ENCODE measurements at places on chromosomes 3 and 15. TPM values are rescaled to one million over a fixed set of nuclear protein-coding genes. Genes with fewer than 3 reads are reported as not detected.

RETNLB gene
- not detected for total RNA-seq

LRTM1 gene
- not detected for total RNA-seq

EDC3 gene
- total RNA-seq, result 6.8 TPM

KCNAB1 gene
- total RNA-seq, result 0.90 TPM

KAT2B gene
- 33.6 TPM for total RNA-seq

ITIH3 gene
- not detected for total RNA-seq

TNNC1 gene
- total RNA-seq, result 0.24 TPM

TMCO5A gene
- not detected for total RNA-seq

SCN11A gene
- total RNA-seq, result not detected

TRPC1 gene
- 10.4 TPM for total RNA-seq

HGD gene
- not detected for total RNA-seq

GRCh38 chr15:20341901-20342600, 199.5 kb downstream of the GOLGA6L6 start:
- no peak for DNase-seq

GRCh38 chr3:166864473-166865467, 515.3 kb downstream of the ZBBX start:
- DNase-seq, result no peak

- DNase-seq, result peak; percentile 8
These were observed 42.0 kb downstream of the RORA start for GRCh38 chr15:61186905-61187741.

- DNase-seq, result no peak
These were observed 74.3 kb downstream of the DCUN1D1 start for GRCh38 chr3:182906036-182906435.

DNA sequence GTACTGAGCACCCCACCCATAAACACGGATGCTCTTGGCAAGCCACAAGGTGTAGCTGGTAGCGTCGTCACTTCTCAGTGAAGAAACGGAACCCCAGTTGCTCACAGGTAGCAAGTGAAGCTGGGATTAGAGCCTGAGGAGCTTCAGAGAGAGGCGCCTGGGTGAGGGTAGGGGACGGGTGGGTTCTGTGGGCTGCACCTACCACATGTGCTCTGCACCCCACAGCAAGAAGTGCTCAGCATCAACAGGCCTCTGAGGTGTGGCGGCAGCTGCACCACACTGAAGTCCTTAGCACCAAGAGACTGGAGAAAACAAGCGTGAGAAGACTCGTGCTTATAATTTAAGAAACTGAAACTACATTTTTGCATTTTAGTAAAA, 9.8 kb downstream of the MAP6D1 start:
- no peak for DNase-seq

GRCh38 chr15:38171973-38172372, 80.7 kb upstream of the SPRED1 start:
- DNase-seq, result no peak

DNA sequence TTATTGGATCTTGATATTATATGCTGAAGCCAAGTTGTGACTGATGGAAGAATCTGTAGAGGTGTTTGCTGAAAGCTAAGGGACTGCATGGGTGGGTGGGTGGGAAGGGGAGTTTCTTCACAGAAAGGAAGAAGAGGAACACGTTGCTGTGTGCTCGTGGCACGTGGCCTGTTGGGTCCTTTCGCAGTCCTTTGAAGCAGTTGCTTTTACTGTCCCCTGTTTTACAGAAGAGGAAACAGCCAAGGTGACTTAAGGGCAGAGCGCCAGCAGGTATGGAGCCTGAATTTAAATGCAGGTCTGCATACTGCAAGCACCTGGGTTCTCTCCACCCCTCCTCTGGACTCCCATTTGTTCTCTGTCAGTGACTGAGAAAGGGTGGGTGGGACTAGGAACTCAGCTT, 59.4 kb upstream of the PRR23C start:
- no peak for DNase-seq

GRCh38 chr3:141368062-141368924, at the start of gene ZBTB38:
Gene ZBTB38, plus strand, starts transcription at chr3:141368504. Its CDS starts 73,885 bp downstream, at chr3:141442389.
- peak; percentile 94 for DNase-seq

DNA sequence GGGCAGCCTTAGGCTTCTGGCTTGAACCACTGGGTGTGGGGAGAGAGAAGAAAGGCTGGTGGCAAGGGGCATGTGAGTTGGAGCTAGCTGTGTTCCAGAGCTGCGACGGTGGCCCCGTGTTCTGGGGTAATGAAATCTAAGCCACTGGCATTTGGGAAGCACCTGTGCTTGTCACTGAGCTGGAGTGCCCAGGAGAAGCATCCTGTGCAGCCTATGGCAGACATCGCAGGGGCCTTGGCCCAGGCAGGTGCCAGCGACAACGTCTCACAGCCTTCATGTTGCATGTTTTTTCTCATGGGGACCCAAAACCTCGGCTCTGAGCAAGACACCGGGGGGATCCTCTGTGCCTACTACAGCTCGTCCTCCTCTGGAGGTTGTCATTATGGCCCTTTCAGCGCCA, 91.1 kb upstream of the PLXNA1 start:
- no peak for DNase-seq

- DNase-seq, result no peak
These were observed 14.6 kb downstream of the NUDT16 start for GRCh38 chr3:131396170-131396569.

- DNase-seq, result no peak
These were observed 457.7 kb upstream of the THRB start for GRCh38 chr3:24952388-24952787.

GRCh38 chr3:4163011-4163410, 140.2 kb upstream of the SETMAR start:
- DNase-seq, result no peak

DNA sequence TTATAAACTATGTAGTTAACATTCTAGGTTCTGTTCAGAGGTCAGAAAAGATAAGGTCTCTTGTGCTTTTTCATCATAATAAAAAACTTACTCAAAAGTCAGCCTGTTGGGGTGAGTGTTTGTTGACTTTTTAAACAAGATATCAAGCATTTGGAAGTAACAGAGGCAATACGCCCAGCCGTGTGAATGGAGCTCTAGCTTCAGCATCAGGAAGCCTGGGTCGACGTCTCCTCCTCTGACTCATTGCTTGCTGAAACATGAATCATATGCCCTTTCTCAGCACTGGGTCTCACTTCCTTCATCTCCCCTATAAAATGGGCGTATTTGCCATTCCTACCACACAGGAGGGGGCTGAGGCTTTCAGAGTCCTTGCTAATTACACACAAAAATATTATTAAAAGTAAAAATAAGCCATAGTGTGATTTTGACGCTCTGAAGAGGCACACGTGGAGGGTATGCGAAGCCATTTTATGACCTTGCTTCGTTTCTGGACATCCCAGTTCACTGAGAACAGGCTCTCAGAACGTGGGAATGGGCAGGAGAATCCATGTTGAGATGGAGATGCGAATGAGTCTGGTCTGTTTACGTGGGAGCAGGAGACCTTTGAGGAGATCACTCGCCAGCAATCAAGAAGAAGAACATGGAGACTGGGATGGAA, 220.8 kb upstream of the TPRG1 start:
- no peak for DNase-seq

DNA sequence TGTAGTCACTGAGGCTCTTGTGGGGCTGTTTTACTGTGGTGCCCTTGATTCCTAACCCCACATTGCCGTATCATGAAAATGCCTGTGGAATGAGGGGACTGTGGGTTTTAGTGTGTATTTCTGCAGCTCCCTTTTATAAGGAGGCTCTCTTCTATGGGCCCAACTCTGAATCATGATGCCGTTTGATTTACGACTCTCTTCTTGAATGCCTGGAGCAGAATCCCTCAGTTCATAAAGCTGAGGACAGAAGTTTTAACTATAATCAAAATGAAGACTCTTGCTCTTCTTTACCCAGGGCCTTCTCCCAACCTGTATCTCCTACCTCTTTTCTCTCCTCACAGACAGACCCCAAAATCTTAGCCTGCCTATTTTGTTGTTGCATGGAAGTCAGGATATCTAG, 109.5 kb downstream of the RARB start:
- DNase-seq, result no peak

DNA sequence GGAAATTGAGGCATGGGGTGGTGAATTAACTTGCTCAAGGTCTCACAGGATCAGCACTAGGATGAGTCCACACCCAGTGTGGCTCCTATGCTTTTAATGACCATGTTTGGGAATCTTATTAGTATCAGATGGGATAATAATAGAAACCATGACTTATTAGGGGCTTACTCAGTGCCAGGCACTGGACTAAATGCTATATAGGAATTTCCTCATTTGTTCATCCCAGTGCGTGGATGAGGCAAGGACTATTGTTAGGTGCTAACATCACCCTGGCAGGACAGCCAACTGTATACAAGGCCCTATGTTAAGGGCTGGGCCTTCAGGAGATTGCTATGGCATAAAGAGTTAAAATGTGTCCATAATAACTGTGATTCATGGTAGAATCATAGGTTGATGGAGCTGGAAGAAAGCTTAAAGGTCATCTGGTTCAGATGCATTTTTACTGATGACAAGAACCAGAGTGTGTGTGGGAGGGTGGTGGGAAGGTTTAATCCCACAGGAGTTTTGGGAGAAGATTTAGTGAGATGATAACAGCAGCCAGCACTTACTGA, 4.7 kb upstream of the FEM1B start:
- DNase-seq, result no peak
